ENCODE measurements at places on chromosomes 13 and 19.

DNA sequence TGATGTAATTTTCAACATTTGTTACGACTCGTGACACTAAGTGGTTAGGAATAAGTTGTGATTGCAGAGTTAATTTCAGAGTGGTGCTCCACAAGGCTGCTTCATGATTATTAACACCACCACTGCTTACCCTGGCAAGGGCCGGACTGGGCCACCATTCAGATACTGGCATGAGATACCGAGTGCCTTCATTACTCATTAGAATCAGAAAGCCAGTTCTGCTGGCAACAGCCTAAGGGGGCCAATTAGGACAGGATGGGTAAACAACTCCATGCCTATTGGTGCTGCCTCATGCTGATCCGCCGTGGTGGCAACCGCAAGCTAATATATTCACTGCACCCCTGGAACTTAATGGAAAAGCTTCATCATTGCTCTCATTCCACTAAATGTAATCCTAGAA lies 575.1 kb downstream of the EFNB2 start:
- no peak for DNase-seq

GRCh38 chr19:16571822-16572331 lies 338 bp downstream of the SLC35E1 start:
- no peak for DNase-seq

DNA sequence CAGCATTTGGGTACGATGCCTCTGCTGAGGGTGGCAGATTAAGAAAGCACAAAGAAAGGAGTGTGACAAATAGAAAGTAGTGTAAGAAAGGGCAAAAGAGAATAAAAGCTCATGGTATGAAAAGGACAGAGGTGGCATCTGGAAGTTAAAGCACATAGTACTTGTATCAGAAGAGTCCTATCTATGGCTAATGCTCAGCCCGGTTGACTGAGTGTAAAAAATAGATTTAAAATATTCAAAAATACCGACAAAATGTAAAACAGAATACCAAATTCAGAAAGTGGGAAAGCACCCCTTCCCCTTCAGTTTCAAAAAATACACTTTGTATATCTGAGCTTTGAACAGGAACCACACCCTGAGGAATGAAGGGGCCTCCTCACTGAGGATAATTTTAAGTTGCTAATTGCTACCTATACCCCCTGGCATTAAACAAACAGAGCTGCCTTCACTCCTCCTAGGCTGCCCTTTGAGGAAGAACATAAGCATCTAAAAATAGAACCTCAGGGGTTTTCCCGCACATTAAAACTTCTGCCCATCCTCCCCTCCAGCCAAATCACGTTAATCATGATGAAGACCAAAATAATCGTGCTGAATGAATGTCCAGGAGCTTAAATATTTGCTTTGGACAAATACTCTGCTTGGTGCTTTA lies 43.3 kb downstream of the DLEU7 start:
- no peak for DNase-seq

GRCh38 chr13:111636804-111637203 lies 316.4 kb downstream of the TEX29 start:
- no peak for DNase-seq

DNA sequence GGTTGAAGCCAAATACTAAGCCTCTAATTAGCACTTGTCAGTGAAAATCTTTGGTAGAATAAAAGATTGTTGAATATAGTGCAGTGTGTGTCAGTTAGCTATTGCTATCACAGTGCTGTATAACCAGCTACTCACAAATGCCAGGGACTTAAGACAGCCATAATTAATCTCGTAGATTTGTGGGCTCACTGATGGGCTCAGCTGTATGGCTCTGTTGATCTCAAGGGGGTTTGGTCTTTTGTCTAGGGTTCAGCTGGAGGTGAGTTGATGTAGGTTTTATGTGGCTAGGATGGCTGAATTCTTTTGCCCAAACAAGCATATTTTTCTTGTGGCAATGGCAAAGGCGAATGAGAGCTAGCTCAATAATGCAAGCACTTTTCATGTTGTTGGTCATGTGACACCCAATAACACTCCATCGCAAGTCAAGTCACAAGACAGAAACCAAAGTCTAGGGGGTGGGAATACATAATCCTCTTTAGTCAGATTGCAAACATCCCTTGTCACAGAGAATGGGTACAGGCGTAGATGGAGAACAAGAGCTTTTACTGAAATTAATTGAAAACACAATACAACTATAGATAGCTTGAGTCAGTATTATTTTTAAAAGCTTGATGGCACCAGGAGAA lies 121.7 kb upstream of the EDNRB start:
- no peak for DNase-seq

GRCh38 chr19:53172889-53173288 lies 14.0 kb upstream of the ZNF347 start:
- no peak for DNase-seq

DNA sequence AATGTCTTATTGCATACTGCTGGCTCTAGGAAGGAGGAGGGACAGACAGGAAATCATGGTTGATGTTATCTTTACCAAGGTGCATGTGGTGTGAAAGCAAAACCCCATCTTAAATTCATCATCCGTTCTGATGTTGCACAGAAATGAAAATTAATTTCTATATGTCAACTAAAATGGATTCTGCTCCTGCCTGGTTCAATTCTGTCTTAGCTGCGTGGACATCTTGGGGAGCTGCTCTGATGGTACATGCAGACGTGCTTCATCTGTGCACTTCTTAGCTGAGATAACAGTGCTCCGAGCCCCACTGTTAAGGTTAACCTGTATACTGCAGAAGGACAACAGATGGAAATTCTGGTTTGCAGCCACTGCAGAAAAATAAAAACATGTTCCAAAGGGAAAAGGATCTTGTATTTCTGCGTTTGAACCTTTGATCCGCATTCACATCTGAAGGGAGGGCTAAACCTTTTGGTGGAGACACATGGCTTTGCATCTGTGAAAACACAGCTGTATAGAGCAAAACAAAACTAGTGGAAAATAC lies 155.6 kb downstream of the TM9SF2 start:
- DNase-seq, result no peak

- DNase-seq, result no peak
Measured at GRCh38 chr13:98368019-98368418, 190.9 kb upstream of the RNF113B start.

GRCh38 chr13:99563404-99563803 lies 62.1 kb downstream of the TM9SF2 start:
- no peak for DNase-seq

GRCh38 chr19:38908911-38909310 lies 3.1 kb downstream of the CCER2 start:
- no peak for DNase-seq

GRCh38 chr13:33610438-33611120 lies 207.4 kb upstream of the RFC3 start:
- peak; percentile 74 for DNase-seq

DNA sequence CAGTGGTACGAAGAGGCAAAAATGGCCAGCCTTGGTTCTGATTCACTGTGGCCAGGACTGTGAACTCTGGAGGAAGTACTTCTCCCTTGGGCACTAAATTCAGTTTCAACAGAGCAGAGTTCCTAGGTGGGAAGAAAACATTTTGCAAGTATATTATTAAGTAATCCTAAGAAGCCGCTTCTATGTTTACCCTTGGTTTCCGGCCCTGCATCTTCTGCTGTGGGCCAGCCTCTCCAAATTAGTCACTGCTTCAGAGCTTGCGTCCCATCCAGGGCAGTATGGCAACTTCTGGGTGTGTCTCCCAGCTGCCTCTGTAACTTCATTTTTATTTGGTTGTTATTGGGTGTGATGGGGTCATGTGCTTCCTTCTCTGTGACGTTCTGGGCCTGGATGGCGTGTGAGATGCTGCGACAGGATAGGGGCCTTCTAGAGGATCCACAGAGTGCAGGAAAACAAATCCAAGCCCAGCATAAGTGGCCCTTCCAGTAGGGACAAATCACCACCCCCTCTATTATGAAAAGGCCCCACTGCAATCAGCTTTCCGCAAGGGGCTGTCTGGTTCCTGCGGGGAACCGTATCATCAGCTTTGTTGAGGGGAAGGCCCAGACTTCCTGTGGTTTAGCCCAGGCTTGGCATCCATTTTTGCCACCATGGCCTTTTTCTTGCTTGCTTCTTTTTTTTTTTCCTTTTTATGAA lies 55.1 kb upstream of the C1QTNF9 start:
- peak; percentile 69 for DNase-seq

GRCh38 chr13:27797228-27797624 lies 4.9 kb downstream of the GSX1 start:
- DNase-seq, result no peak

GRCh38 chr13:100544866-100545683 lies 43.5 kb downstream of the GGACT start:
- no peak for DNase-seq

DNA sequence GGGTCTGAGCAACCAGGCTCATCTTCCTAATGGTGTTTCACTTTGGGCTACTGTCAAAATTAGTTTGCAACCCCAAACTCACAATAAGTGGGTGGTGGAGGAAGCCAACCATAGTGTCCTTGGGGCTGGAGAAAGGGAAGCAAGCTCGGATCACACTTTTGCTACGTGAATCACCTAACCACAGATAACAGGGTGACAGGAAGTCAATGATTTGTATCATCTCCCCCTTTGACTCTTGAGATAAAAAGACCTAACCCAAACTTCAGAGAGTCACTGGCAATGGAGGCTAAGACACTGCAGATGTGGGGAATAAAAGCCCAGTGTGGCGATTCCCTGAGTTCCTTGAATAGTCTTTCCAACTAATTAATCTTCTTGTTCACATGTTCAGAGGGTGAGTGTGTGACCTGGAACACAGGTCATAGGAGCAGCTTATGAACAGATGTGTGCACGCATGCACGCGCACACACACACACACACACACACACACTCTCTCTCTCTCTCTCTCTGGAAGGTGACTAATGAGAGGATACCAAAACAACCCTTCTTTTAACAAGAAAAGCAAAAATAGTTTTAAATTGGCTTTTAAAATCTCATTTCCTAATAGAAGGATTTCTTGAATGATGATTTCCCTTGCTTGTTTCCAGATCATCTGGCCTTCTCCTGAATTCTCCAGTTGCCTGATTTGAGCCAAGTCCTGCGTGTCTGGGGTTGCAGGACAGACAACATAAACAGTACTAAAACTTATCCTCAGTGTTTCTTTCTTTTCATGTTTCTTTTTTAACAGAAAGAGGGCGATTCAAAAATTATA lies 21.2 kb upstream of the DOCK9 start:
- no peak for DNase-seq

- DNase-seq, result peak; percentile 73
Measured at GRCh38 chr19:40691421-40692211, 1.2 kb upstream of the NUMBL start.

DNA sequence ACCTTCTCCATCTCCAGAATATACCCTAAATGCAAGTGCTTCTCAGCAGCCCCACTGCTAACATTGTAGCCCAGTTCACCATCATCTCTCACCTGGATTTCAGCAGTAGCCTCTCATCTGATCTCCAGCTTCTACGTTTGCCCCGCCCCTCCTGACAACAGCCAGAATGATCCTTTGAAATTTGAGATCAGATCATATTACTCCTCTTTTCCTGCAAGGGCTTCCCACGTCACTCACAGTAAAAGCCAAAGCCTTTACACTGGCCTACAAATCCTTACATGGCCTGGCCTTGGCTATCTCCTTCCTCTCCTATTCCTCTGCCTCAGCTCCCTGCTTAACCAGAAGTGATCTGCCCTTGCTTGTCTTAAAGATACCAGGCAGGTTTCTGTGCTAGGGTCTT lies 94.3 kb upstream of the NBEA start:
- DNase-seq, result no peak

GRCh38 chr19:7641290-7642276 lies 4.7 kb downstream of the STXBP2 start:
- DNase-seq, result no peak

DNA sequence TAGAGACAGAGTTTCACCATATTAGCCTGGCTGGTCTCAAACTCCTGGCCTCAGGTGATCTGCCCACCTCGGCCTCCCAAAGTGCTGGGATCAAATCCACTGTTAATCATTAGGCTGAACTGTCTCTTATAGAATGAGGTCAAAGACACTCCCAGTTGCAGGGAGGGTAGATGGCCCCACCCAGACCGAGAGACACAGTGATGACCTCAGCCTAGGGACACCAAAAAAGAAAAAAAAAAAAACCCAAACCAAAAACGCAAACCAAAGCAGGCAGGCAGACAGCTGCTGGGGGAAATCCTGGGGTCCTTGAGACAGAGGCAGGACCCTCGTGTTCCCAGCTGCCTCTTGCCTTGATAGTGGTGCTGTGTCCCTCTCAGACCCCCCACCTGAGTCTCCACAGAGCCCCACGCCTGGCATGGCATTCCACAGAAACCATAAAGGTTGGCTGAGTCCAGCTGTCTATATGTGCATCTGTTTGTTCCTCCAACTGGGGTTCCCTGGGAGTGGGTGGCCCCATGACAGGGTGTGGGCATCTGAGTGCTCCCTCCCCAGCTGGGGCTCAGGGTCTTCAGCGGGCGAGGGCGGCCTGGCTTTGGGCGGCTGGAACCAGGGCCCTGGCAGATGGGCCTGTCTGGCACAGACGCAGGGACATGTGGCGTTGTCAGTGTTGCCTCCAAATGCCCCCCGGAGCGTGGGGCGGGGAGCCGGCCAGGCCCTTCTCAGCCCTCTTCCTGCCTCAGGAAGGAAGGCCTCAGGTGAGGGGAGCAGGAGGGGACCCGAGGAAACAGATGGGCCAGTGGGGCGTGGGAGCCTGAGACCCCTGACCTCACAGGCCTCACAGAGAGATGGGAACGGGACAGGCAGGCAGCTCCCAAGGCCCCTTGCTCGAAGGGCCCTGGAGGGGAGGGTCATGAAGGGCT lies 5.2 kb downstream of the DAND5 start:
- DNase-seq, result no peak

DNA sequence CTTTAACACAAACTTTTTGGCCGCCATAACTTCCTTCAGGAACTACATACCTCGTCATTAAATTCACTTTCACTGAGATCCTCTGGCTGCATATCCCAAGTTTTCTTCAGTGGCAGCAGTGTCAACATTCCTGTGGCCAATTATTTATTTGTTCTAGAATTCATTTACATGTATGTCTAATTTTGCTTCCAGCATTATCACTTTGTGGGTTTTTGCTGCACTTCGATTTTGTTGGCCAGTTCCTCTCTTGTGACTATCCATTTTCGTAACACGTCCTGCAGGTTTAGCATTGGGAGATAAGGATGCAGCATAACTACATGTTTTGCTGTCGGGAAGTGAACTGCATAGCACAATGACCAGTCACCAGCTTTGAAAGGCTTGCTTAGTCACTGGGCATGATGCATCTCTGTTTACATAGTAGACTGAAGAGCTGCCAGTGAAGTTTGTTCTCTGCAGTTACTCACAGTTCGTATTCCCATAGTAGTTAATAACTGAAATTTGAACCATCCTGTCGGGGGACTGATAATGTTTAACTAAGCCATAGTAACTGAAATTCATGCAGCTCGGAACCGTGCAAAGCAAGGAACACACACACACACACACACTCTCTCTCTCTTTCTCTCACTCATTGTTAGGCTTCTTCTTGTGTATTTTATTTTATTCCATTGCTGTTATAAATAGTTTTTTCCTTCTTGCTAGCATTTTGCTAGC lies 28.3 kb downstream of the ZNF507 start:
- no peak for DNase-seq
